ENCODE measurements at places on chromosomes 7 and 10. TPM values are rescaled to one million over a fixed set of nuclear protein-coding genes. Genes with fewer than 3 reads are reported as not detected.

TMEM236 gene
- total RNA-seq, result 0.09 TPM

COPS6 gene
- 83.7 TPM for total RNA-seq

CNPY1 gene
- not detected for total RNA-seq

LRRC18 gene
- not detected for total RNA-seq

DNA sequence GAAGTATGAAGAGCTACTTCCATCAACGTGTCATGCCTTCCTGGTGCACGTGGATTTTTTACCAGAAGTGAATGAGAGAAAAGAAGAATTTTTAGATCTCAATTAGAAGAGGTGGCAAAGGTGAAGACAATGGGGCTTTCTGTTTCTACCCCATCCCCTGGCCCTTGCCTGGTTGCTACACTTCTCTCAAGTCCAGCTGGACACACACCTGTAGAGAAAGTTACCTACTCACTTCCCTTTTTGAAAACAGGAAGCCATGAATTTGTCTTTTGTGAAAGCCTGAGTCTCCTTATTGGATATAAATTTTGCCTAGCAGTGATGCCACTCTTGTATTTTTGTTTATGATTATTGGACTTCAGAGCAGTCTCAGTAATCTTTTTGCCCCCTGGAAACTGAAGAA lies 142.9 kb upstream of the AKR1E2 start:
- DNase-seq, result no peak

DNA sequence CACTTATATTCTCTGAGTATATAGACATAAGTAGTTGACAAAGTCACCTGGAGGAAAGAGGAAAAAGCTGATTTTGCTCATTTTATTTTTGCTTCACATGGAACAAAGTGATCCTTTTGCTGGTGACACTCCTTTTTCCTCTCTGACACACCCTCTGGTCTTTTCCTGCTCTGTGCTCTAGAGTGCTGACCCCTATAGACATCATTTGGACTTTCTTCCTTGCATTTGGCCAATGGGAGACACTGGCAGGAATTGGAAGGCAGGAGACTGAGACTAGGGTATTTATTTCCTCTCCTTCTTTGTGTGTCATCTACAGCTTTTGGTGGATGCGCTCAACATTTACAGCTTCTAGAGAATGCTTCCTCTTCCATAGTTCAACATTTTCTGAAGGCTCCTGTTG lies 1078.1 kb downstream of the SORCS1 start:
- no peak for DNase-seq

Data from fibroblast of the aortic adventitia (primary cell).